ENCODE measurements at places on chromosomes 3 and 15.

GRCh38 chr15:100780208-100780800 is 99.3 kb upstream of the ALDH1A3 start:
- no peak for DNase-seq

- DNase-seq, result no peak
Observed at GRCh38 chr3:79960594-79960993, 192.8 kb upstream of the ROBO1 start.

- DNase-seq, result no peak
Observed at GRCh38 chr15:31383139-31383538, 56.5 kb downstream of the KLF13 start.

- DNase-seq, result no peak
Observed at GRCh38 chr15:71044006-71044405, 71.3 kb upstream of the THSD4 start.

GRCh38 chr3:45169125-45169904 is 23.1 kb upstream of the CDCP1 start:
- no peak for DNase-seq

GRCh38 chr3:36269274-36269673 is 111.0 kb upstream of the STAC start:
- DNase-seq, result no peak

DNA sequence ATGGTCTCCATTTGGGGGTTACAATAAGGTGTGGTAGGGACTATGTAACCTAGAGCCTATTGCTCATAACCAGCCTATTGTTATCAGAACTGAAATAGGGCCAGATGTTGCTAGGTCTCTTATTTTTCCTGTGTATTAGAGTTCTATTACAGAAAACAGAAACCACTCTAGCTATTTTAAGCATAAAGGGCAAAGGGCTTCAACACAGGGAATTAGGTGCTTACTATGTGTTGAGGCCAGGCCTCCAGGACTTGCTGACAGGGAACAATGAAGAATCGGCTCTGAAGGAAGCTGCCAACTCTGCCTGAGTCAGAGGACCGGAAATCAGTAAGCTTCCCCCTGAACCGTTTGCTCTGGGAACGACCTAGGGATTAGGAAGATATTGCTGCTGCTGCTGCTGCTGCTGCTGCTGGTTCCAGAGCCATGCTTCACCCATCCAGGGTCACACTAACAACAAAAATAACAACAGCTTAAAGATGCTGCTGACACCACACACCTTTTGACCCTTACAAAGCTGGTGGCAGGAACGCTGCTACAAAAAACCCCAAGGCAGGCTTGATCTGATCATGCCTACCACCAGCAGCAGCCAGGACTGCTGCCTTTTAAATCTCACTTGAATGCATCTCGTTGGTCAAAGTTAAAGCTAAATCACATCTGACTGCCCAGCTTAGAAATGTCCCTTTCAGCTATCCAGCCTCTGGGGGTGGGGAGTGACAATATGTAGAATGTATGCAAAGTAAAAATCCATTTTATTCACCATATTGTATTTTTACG is 276.9 kb upstream of the IL12A start:
- peak; percentile 45 for DNase-seq

DNA sequence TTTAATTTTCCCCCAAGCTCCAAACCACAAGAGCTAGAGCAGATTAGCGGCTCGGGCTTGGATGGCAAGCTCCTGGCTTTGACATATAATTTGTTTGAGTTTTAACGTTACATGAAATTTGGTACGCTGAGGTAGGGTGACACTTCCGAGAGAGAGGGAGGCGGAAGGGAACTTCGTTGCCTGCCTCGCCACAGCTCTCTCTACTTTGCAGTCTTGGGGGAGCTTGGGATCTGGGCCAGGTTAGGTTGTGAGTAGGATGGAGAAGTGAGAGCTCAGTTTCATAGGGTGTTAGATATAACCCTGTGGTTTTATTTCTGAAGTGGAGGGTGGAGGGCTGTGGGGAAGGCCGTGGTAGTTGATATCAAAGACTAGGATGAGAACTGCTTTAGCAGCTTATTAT is 39.7 kb downstream of the LRTM1 start:
- no peak for DNase-seq

DNA sequence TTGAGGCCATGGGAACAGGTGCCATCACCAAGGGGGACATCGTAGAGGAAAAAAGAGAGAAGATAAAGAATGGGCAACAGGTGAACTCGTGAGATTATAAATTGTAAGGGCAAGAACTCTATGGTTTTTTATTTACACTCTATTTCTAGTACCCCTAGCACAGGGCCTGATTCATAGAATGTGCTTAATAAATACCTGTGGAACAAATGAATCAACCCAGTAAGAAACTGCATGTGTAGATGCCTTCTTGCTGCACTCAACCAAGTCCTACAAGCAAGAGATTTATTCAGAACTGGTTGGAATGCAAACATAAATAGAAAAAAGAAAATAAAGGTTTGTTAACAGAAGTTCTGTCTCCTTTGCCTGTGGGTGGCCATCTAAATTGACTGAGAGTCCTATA is 18.7 kb upstream of the KPNA1 start:
- no peak for DNase-seq

GRCh38 chr15:74133694-74134386 is 3.5 kb downstream of the ISLR2 start:
- DNase-seq, result no peak

DNA sequence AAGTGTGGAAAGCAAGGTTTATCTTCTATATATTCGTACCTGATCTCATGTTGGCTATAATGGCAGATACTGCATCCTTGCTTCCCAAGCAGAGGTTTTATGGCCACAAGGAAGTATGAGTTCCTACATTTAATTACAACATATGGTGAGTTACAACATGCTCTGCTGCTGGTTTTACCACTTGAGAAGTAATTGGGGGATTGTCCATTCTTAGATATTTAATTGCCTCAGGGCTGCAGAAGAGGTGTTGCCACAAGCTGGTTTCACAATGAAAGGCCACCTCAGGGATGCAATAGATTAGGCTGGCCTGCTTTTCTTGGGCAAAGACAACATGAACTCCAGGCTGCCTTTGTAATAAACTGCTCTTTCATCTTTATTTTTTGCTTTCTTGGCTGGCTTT is 48.6 kb downstream of the RAP2B start:
- no peak for DNase-seq

DNA sequence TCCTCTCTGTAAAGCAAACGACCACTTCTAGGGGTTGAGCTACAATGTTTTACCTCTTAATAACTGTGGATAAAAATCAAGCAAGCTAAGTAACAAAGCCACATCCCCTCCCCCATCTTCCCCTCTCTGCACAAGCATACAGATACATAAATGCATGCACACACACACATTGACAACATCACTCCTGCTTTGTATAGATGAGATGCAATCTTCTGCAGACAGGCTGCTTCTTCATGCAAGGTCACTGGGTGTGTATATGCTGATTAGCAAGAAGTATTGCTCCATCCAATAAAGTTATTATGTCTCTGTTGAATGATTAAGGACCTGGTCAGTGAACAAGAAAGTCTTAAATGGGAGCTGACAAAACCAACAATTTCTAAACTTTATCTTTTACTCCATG is 8.8 kb upstream of the ATP11B start:
- no peak for DNase-seq

- DNase-seq, result no peak
Observed at GRCh38 chr3:179829401-179829800, 176.6 kb downstream of the USP13 start.

DNA sequence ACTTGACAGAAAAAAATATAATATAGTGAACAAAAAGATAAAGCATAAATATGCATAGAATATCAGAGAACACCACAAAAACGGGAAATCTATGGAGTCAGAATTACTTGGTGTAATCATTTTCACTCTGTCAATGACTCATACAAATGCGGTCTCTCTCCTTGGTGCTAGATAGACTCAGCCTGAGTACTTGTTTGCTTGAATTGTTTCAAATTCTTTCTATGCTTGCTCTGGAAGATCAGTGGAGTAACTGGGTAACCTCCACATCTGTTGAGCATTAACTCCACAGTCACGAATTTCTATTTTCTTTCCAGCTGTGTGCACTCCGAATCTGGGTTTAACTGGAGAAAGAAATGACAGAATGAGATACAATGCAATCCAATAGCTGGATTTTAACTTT is 760.4 kb downstream of the ZPLD1 start:
- DNase-seq, result no peak

DNA sequence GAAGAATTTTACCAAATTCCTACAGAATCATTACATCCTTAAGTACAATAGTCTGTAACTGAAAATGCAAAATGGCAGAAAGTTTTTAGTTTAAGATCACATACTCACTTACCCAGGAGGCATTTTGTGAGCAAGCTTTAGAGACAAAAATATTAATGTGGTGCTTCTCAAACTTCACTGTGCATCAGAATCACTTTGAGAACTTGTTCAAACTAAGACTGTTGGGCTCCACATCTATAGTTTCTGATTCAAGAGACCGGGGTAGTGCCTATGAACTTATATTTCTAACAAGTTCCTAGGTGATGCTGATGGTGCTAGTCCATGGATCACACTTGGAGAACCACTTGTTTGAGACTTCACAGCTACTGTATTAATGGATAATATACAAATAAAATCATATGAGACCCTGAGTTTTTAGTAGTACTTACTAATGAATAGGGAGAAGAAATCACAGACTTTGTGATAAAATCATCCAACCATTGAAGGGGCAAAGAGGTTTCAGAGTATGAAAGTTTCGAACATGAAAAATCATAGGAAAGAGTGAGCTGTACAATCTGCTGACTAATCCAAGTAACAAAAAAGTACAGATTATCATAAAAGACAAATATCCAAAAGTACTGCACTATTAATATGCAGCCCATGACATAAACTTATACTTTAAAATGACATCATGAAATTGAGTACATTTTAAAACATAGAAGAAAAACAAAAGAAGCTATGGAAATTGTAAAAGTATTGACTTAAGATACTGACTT is 110.3 kb downstream of the ADAM10 start:
- DNase-seq, result no peak

DNA sequence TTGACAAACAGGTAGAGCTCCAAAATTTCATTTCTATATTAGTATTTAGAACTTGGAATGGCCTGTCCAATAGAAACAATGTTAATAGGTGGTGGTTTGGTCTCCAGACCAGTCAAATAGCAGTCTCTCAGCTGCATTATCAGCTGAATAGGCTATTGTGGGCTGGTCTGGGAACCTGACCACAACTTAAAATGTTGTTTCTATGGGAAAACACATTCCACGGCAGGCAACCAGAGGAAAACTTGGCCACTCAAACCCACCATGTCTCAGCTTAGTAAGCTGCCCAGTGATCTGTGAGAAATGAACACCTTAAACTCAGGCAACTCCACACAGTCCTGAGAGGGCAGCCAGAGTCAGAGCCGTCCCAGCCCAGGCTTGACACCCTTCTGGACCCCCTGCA is 20.4 kb downstream of the FBN1 start:
- DNase-seq, result no peak

DNA sequence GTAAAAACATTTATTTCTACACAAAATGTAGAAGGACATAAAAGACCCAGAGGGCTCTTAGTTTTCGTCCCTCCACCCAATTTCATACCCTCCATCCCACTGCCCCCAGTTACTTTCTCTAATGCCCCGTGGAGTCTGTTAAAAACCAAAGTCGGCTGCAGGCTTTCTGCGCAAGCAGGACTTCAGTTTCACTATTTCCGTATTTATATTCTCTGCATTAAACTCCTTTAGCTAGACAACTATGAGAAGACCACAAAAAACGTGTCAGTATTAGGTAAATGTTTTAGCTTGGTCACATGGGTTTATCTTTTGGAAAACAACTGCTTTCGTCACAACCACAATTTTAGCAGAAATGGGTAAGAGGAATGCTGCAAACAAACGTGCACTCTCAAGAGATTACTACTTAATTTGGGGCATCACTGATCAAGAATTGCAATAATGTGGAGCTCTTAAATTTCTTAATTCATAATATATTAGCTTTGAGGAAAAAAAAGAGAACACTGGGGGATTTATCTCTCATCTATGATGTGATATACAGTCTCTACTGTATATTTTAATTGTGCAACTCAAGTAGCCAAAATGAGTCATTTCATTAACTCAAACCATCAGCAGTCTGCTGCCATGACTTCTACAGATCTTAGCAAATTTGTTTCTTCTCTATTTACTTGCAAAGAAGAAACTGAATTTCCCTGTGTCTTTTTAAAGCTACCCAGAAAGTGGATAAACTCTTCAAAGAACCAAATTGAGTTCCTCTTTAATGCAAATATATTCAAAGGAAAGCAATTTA is 740 bp upstream of the NSMCE3 start:
- DNase-seq, result no peak

GRCh38 chr15:52144656-52145178 is 32.1 kb upstream of the BCL2L10 start:
- DNase-seq, result no peak

DNA sequence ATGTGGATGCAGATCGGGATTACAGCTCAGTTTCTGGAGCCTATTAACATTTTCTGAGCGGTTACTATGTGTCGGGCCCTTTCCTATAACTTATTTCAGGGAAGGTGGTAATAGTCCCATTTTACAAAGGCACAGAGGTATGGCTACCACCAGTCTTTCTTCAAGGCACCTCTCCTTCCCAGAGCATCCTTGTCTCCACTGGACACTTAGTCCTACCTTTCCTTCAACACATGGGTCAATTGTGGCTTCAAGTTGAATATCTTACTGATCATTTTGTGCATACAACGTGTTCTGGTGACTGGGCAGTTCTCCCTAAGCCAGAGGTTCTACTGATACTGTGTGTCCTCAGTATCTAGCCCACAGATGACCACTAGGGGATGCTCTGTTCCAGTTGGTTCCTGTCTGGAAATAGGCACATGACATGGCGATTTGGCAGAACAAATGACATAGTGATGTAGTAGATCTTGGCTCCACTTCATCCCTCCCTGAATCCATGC is 60.7 kb upstream of the CMTM8 start:
- peak; percentile 88 for DNase-seq

DNA sequence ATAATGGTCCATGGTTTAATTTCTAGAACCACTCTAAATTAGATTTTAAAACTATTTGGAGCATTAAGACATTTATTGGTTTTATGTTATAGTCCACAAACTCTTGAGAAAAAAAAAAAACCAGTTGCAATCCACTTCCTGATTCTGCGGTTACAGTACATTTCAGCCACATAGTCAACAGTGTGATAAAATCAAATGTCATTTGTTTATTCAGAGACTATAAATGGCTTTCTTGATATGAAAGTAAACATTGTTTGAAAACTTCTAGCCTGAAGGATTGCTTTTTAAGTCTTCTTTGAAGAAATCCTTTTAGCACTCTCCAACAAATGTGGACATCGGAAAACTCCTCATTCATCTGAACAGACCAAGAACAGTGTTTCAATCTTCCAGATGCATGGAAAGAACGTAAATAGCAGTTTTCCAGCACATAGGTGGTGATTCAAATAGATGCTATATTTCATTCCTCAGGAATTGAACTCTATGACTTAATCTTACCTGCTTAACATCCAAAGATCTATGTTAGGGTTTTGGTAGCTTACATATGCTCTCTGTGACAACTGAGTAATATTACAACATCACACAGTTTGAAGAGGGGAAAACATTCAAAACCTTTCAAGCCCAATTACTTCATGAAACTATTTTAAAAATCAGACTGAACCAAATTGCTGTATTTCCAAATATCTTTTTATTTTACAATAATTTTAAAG is 87.8 kb upstream of the UBE2E2 start:
- DNase-seq, result no peak

GRCh38 chr3:93904568-93904967 is 69.1 kb downstream of the PROS1 start:
- no peak for DNase-seq

Data from SHP77 (cell line).